ENCODE measurements at places on chromosomes 16 and 17.

DNA sequence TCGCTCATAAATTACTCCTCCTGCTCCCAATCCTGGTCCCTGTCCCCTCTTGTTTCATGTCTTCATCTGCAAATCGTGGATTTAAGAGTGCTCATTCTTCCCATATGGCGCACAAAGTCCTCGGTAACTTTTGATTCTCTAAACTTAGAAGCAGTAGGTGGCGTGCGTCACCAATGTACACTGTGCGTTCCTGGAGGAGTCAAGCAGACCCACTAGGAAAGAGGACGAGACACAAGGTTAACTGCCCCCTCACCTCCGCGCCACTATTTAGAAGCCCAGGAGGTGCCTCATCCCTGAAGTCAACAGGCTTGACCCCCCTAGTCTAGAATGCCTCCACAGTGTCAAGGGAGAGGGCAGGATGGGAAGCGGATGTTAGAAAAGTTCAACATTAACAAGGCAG, 2.9 kb downstream of the SLC13A5 start:
- DNase-seq = no peak

- DNase-seq = no peak
Observed at GRCh38 chr17:69609473-69610305, 195.2 kb downstream of the MAP2K6 start.

GRCh38 chr16:67202956-67203493, 4.1 kb downstream of the ELMO3 start:
- no peak for DNase-seq

GRCh38 chr16:67248401-67249177, at the start of gene SLC9A5:
Gene SLC9A5, plus strand, starts transcription at chr16:67248979. Its CDS starts 36 bp downstream, at chr16:67249015.
- no peak for DNase-seq

GRCh38 chr16:8585857-8586256, 4.5 kb downstream of the TMEM114 start:
- DNase-seq = no peak

GRCh38 chr17:17669580-17670235, 11.6 kb upstream of the RAI1 start:
- DNase-seq = peak; percentile 24

GRCh38 chr17:38738007-38738662, 8.0 kb downstream of the CISD3 start:
- no peak for DNase-seq

GRCh38 chr16:57999971-58000705, at the start of gene ZNF319:
Gene ZNF319, minus strand, starts transcription at chr16:58000672. Its CDS starts 2,407 bp downstream, at chr16:57998265.
- DNase-seq = no peak

DNA sequence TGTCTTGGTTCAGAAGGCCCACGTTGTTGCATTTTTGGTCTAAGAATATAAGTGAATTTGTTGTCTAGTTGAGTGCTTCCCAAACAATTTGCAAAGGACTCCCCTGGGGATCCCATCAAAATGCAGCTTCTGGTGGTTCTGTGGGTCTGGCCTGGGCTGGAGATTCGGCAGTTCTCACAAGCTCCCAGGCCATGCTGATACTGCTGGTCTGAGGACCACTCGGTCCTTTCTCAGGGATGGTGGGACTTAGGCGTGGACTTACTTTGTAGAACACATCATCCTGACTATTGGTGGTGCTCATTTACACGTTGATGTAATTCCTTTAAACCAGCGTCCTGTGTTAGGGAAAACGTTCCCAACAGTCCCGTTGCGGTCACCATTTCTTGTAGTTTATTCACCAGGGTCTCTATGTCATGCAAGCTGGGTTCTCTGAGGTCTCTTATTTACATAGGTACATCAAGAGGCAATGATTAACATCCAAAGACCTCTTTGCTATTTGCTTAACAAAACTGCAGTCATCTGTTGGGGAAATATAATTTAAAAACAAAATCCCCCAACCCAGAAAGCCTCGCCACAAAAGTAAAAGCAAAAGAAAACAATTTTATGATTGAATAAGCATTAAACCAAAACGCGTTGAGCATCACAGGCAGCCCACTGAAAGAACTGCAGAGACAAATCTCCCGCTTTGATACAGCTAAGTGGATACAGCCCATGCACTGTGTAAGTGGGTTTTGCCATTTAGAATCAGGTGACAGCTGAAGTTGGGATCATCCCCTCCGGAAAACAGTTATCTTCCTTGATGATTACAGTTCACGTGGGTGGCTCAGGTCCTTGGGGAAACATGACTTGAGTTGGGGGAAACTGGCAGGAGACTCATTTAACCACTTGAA, 39.0 kb upstream of the SEC14L1 start:
- no peak for DNase-seq

DNA sequence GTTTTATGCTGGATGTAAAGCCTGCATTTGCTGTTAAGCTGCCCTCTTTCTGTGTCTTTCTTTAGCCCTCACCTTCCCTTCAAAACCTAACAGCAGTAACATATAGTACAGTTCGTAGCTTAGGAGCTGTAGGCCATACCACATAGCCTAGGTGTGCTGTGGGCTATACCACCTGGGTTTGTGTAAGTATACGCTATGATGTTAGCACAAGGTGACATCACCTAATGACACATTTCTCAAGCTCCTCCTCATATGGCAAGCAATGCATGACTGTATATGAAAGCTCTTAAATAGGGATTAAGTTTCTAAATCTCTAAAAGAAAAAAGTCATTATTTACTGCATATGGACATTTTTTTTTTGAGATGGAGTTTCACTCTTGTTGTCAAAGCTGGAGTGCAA, 57.8 kb upstream of the TMEM97 start:
- DNase-seq = no peak

GRCh38 chr17:79852748-79853147, 13.5 kb upstream of the CBX4 start:
- no peak for DNase-seq

DNA sequence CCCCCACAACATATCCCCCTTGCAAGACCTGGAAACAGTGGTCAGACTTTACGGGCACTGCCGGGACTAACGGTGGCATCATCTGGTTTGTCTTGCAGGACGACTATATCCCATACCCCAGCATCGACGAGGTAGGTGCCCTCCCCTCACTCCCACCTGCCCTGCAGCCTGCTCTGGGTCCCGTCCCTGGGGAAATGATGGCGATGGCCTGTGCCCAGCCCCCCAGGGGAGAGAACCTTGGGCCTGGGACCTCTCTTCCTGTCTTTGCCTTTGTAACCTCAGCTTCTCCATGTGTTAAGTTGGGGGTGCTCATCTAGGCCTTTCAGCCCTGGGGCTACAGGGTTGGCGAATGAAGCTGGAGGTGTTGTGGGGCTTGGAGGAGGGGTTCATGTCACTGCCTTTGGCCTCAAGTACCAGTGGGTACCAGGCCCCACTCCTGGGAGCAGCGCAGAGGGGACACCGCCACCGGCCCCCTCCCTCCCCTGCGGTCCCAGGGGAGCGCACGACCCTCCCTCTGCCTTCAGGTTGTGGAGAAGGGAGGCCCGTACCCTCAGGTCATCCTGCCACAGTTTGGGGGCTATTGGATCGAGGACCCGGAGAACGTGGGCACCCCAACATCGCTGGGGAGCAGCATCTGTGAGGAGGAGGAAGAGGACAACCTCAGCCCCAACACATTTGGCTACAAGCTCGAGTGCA, 99.9 kb downstream of the OR1D5 start:
- DNase-seq = no peak

DNA sequence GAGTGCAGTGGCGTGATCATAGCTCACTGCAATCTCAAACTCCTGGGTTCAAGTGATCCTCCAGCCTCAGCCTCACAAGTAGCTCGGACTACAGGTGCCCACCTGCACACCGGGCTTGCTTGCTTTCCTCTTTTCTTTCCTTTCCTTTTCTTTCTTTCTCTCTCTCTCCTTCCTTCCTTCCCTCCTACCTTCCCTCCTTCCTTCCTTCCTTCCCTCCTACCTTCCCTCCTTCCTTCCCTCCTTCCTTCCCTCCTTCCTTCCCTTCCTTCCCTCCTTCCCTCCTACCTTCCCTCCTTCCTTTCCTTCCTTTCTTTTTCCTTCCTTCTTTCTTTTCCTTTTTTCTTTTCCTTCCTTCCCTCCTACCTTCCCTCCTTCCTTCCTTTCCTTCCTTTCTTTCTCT, 225.5 kb downstream of the MRTFB start:
- DNase-seq = no peak

- no peak for DNase-seq
Observed at GRCh38 chr17:19769946-19770652, 22.0 kb upstream of the ALDH3A1 start.

DNA sequence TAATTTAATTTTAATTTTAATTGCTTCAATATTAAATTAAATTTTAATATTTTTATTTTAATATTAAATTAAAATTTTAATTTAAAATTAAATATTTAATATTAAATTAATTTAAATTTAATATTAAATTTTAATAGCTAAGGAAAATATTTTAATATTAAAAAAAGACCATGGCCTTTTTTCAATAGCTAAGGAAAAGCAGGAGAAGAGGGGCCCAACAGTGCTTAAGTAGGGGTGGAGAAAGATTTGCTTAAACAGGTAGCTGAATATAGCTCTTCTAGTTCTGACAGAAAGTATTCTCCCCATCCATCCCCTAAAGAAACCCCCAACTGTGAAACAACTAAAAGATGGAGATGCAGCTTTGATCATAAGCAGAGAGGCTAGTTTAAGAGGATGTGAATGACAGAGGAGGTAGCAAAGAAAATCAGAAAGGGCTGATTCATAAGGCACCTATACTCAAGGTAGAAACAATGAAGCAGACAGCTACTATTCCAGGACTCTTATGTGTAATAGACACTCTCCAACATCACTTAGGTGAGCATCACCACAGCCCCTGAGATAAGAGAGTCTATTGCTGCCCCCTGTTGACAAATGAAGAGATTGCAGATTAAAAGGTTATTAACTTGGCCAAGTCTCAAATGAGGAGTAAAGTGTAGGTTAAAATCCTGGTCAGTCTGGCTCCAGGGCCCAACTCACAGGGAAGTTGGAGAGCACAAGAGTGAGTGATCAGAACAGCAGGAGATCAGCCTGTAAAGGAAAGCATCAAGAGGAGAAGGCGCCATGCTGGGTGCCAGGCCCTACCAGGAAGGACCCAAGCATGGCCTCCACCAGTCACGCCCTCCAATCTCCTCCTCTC, 7.8 kb upstream of the RNASEK start:
- DNase-seq = peak; percentile 50

- DNase-seq = no peak
Observed at GRCh38 chr16:68253721-68254120, 8.5 kb downstream of the PLA2G15 start.

DNA sequence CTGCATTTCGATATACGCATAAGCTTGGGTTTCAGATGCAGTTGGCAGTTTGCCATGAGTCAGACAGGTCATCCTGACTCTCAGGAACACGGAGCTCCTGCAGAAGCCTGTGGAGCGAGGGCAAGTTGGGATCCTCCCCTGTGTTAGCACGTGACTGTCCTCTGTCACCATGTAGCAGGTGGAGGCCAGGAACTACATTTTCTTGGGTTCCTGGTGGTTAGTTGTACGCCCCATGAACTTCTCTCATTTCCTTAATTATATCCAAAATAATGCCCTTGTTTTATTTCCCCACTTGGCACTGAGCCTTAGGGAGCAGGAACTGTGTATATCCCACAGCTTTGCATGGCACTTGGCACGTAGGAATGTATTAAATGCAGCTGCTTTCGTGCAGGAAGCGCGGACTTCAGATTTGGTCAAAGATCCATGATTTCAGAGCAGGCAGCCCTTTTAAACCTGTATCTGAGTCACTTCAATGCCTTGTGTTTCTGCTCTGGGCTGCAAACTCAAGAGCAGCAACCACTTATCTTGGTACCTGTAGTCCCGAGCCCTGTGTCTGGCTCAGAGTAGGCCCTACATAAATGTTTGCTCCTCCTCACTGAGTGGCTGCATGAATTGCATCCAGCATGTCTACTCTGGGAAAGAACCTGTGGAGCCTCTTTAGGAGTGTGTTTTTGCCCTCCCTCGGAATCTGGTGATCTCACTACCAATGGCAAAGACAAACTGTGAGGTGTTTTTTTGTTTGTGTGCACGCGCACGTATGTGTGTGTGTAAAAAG, 428.4 kb downstream of the MAF start:
- peak; percentile 69 for DNase-seq

GRCh38 chr17:63478814-63479494, 2.1 kb downstream of the ACE start:
- peak; percentile 16 for DNase-seq

DNA sequence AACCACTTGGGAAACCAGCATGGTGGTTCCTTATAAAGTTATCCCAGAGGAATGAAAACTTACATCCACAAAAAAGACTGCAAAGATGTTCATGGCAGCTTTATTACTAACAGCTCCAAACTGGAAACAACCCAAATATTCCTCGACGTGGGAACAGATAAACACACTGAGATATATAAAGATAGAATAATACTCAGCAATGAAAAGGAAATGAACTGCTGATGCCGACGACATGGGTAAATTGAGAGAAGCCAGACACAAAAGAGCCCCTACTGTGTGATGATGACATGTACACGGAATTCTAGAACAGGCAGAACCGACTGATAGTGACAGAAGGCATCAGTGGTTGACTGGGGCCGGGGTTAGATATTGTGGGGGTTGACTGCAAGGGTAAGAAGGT, 9.7 kb downstream of the PRCD start:
- DNase-seq = no peak

DNA sequence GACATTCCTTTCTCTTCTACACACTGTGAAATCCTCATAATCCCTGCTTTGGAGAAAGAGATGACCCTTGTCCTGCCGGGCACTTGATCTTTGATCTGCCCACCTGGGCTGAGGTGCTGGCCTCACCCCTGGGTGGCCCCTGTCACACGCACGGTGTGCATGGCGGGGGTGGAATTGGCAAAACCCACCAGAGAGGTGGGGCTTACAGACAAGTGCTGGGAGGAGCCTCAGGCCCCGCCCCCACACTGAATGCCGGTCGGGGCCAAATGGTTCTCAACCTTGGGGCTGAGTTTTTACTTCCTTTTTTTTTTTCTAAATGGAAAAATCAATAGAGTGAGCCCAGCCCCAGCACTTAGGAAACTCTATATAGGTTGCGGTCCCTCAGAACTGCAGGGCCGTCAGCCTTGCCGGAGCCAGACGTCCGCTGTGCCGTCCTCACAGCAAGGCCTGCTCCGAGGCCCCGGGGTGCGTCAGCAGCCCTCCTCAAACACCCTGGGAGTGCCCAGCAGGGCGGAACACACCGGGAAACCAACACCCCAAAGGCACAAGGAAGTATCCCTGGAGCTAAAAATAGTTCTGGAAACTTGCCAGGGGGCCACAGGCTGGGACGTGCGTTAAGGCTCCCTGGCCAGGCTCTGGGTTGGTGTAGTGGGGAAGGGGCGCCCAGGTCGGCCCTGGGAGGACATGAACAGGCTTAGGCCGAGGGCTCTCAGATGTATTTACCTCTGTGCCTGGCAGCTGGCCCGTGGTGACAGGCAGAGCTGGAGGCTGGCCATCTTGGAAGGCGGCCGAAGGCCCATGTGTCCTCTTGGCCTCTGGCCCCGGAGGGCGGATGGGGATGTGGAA, 11.0 kb downstream of the GPRC5C start:
- DNase-seq = peak; percentile 82

DNA sequence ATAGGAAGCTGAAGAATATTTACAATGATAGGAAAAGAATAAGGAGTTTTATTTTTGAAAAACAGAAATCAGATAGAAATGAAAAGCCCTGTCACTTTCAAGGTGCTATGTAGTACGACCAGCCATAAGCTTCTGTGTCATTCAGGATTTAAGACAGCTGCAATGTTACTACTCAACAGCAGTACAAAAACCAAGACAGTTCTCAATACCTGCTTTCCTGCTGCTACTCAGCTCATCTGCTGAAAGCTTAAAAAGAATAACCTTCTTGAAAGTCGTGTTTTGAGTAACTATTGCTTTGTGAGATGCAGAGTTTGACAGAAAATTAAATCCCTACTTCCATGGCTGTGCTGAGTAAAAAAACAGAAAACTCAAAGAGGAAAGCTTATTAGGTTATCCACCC, 8.7 kb downstream of the GRB2 start:
- no peak for DNase-seq

Measured in NCI-H1092 (cell line).